ENCODE measurements at places on chromosomes 16 and 17.

DNA sequence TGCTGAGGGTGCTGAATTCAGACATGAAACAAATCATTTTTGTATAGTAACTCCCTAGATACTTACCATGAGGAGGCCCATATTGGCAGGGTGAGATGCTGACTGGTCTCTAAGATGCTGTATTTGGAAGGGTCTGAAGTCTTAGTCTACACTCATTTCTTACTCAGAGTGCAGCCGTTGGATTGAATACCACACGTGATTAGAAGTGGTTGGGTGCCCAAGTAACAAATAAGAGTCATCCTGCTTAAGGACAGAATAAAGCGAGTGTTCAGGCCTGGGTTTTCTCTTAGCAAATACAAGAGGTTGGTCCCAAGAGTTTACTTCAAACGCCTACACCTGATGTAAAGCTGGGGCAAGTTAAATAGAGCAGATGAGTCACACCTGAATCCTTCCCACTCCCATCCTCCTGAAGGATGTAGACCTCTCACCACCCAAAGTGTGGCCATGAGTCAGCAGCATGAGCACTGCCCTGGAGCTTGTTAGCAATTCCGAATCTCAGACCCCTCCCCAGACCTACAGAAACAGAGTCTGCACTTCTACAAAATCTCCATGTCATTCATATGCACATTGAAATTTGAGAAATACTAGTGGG is 284.6 kb upstream of the CDH5 start:
- no peak for DNase-seq

- no peak for DNase-seq
These were observed 25.0 kb downstream of the WIPI1 start for GRCh38 chr17:68432086-68432864.

DNA sequence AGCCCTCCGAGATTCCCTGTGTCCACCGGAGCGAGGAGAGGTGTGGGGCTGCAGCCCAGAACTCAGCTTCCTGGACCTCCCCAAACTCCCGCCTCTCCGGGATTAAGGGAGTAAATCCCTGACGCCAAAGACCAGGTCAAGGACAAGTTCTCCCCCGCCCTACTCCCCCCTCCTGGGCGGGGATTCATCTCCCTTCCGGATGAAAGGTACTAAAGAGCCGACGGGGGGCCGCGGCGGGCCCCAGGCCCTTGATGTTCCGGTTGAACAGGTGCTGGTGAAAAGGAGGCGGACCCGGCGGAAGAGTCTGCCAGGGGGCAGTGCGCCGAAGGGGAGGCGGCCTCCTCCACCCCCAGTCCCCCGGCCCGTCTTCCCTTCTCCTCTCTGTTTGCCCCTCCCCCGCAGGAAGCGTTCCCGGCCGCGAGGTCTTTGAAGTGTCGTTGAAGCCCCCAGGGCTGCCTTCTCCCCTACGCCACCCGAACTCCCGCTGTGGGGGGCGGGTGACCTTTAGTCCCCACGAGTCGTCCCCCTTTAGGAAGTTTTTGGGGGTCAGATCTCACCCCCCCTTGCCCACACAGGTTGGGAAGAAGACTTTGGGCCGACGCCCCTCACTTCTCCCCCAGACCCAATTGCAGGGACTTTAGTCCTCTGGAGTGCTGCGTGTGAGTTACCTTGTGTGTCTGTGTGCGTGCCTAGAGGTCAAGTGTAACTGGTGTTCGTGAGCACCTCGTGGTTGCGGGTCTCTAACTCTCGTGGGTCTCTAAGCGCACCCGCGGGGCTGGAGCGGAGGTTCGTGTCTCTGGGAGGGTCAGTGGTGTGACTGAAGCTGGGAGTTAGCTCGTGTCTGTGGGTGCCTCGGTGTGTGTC is 1.1 kb upstream of the MLLT6 start:
- peak; percentile 79 for DNase-seq

DNA sequence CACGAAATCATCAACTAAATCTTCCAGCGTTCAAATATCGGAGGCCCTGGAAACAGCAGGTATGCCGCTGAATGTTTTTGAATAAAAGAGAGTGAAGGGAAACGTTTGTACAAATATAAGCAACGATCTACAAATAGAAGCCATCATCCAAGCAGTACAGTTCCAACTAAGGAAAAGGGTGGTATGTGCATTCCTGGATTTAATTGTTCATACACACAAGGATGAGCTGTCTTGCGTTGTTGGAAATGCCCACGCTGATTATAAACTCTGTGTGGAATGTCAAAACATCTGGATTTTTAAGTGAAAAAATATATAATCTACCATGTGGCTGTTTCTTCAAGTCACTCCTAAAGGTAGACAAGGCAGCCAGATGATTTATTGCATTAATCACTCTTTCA is 191.8 kb upstream of the HSBP1 start:
- no peak for DNase-seq

DNA sequence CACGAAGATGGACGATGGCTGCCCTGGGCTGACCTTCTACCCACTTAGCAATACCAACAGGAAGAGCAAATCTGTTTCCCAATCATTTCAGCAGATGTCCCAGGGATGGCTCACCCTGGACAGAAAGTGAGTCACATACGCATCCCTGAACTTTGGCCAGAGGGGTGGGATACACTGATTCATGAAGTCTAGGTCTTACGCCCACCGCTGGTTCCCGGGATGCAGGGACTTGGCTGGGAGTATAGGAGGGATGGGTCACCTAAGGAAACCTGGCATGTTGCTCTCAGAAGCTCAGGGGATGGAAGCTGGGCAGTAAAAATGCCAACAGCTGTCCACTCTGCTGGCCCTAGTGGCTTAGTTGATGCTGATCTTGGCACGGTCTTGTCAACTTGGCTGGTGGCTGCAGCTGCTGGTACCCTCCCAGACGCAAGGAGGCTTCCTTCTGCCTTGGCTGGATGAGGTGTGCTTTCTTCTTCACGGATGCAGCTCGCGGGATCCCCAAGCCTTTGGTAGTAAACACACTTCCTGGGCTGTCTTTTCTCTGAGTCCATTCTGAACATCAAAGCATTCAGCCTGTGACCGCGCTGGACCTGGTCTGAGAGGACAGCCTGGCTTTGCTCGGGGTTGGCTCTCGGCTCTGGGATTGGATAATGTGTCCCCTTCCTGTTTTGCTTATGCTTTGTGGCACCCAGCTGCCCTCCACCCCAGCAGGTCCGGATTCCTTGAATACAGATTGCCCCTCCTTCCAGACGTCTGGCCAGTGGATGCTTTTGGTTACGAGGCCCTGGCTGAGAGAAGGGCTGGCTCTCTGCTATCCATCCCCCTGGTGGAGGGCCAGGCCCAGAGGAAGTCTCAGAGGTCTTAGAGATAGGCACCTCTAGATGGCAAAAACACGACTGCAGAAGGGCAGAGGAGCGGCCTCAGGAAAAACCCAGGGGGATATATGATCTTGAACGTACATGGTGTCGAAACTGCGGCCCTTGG is 71.5 kb downstream of the RAP1GAP2 start:
- no peak for DNase-seq

- DNase-seq = no peak
These were observed 21.4 kb upstream of the C17orf113 start for GRCh38 chr17:42071810-42072209.

DNA sequence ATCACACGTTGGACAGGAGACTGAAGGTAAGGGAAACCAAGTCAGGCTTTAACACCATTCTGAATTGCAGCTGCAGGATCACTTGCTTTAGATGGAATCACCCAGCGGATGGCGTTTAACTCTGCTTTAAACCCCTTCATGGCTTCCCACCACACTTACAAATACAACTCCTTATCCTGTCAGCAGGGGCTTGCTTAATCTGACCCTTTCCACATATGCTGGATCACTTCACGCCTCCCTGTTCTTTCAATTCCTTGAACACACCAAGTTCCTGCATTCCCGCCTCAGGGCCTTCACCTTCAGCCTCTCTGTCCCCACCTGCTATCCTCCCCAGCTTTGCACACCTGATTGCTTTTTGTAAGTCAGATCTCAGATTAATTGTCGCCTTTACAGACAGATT is 442.2 kb downstream of the MAF start:
- no peak for DNase-seq

Measured in activated CD4-positive, alpha-beta T cell treated with anti-CD3 and anti-CD28 coated beads, Interleukin-2, amount 10 ng/mL, durations not matched to agents 7 days and 5 days (primary cell).